ENCODE measurements at places on chromosomes 3 and 15.

DNA sequence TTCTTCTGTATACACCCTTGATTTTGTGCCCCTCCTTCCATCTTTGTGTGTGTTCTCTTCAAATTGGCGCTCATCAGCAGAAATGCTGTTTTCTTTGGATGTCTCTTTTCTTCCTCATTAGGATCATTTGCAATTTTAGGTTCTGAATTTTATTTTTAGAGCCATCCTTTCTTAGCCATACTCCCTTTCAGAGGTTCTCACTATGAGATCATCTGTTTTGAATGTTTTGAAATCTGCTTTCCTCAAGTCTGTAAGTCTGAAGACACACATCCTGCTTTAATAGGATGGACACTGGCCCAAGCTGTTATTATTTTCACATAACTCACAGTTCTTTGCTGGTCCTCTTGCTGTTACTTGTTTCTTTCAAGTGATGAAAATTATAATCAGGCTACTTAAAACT is 124.8 kb downstream of the BDH1 start:
- no peak for DNase-seq

GRCh38 chr15:63372018-63372705 is 9.5 kb downstream of the CA12 start:
- no peak for DNase-seq

GRCh38 chr3:9909221-9910013 is 6.8 kb downstream of the IL17RE start:
- no peak for DNase-seq

DNA sequence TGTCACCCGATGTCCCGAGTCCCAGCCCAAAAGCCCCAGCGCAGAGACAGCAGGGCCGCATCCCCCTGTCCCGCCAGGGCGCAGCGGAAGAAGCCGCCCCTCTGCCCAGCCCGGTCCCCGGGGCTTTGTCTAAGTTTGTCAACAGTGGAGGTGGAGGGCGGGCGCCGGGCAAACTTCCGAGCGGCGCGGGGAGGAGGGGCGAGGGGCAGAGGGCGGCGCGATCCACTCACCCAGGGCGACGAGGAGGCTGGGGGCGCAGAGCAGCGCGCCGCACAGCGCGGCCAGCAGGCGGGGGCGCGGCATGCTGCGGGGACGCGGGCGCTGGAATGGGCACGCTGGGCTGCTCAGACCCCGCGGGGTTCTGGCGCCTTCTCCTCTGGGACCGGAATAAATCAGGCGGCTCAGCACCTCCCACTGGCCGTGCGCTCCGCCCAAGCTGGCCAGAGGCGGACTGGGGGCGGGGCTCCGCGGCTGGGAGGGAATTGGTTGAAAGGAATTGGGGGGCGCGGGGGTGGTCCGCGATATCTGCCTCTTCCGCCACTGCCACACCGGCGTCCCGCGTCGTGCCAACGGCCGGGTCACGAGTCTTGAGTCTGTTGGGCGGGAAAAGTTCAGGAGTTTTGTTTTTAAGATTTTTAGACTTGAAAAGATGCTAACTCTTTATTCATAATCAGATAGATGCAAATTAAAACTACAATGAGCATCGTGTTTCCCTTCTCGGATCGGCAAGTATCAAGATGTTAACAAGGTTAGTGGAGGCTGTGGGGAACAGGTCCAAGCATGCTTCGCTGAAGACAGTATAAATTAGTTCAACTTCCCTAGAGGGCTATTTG is at the start of gene MFGE8:
Gene MFGE8 (minus strand): TSS at position 363 of the 833 bp plus-strand sequence. CDS start 60 bp downstream, at position 303.
- no peak for DNase-seq

- no peak for DNase-seq
Observed at GRCh38 chr15:26132811-26133210, 269.7 kb upstream of the ATP10A start.

GRCh38 chr15:101058735-101059134 is 139.6 kb downstream of the LRRK1 start:
- no peak for DNase-seq

DNA sequence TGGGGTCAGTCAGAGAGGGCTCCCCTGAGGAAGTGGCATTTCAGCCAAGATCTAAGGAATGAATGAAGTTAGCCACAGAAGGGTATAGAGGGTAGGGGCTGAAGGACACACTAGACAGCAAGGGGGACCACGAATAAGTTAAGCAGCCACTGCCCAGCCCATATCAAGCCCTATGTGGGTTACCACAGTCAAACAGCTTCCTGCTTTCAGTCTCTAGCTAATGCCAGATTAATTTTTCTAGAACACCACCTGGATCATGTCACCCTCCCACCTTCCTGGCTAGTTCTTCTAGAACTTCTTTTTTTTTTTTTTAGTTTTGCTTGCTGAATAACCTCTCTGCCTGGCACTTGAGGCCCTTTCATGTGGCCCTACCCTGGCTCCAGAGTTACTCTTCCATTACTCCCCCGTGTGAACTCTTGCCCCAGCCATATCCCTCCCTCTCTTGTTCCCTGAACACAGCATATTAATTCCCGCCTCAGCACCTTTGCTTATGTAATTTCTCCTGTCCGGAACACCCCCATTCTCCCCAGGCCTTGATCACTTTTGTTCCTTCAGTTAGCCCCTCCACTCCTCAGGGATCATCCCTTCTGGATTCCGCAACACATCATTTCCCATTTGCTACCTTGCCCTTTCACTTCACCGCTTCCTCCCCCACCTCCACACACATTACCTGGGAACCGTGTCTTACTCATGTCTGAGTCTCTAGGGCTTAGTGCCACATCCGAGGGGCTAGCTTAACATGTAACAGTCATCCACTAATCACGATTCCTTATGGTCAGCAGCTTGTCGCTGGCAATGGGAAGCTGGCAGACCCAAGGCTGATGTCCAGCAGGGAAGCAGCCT is 20.6 kb upstream of the BNC1 start:
- DNase-seq: no peak

DNA sequence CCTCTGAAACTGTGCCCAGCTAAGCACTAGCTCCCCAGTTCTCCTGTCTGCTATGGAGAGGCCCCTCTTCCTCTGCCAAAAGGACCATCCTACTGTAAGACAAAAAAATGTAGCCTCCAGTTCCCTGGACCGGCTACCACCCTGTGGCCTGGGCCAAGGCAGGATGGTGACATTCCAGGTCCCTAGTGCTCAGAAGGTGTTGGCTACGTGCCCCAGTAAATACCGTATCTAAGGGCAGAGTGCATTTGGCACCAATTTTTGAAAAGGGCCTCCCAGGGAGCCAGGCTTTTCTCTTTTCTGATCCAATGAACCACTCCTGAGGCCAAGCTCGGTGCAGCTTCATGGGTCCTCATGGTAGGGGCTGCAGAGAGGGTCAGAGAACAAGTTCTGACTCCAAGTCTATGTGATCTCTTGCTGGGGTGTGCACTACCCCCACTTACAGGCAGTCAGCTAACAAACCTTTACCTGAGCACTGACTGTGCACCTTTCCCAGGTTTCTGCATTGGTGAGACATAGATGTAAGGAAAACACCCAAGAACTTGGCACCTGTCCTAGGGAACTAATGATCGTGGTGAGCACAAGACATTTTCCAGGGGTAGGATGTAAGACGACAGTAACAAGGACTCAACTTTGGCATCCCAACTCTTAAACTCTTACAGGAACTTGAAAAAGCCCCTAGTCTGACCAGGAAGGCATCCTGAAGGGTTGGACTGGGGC is 32.6 kb downstream of the TLE3 start:
- DNase-seq: no peak

DNA sequence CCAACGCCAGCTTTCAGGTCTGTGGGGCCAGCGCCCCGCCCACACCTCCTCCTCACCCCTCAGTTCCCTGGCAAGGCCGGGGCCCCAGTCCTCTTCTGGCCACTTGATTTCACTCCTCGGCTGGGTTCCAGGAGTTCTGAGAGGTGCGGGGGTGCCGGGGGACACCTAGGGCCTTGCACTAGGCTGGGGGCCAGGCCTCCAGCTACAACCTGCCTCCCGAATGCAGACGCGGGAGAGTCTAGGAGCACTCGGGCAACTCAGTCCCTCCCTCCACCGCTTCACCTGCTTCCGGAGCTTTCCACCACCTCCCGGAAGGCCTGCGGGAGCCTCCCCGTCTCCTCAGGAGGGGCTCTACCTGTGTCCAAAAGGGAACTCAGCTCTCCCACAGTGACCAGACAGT is 35.6 kb downstream of the TNK2 start:
- no peak for DNase-seq

DNA sequence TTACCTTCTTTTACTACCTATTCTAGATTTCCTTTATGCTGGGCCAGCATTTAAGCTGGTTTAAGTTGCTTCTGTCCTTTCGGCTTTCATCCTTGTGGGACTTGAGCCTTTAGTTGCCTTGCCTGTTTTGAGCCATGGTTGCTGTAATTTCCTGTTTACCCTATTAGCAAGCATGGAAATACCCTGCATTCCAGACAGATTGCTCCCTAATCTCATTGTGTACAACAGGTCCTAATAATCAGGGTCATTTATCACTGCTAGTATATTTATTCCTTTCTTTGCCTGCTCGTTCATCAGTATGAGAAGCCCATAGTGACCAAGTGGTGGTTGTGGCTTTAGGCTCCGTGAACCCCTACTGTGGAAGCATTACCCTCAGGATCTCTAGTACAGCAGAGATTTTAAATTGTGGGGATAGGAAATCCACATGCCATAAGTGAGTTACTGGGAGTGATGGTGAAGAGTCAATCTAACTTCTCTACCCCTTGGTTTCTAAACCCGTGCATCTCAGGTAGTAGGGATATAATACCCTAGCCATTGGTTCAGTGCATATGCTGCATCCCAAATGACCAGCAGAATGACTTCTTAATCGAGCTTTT is 31.9 kb downstream of the NCK1 start:
- DNase-seq: no peak

- no peak for DNase-seq
Observed at GRCh38 chr15:85750319-85751290, 44.1 kb downstream of the KLHL25 start.

- DNase-seq: no peak
Observed at GRCh38 chr3:146912241-146913015, 307.3 kb upstream of the PLSCR5 start.

DNA sequence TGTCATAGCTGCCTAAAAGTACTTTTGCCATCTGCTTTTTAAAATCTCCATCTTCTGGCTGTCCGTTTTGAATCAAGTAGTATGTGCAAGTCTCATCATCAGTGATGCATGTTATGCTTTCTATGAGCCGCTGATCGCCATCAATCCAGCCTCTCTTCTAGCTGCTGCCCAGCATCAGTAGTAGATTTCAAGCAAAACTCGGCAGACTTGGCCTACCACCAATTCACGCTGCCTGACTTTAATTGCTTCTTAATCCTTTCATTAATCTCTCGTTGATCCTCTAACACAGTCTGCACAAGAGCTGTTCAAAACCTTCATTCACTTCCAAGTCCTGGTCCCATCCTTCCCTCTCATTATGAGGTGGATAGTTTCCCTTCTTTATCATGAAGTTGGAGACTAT is 104.9 kb downstream of the NSUN3 start:
- no peak for DNase-seq

GRCh38 chr3:123837858-123838257 is 46.3 kb downstream of the MYLK start:
- DNase-seq: no peak

- no peak for DNase-seq
Observed at GRCh38 chr3:127699416-127700300, 26.9 kb downstream of the ABTB1 start.

DNA sequence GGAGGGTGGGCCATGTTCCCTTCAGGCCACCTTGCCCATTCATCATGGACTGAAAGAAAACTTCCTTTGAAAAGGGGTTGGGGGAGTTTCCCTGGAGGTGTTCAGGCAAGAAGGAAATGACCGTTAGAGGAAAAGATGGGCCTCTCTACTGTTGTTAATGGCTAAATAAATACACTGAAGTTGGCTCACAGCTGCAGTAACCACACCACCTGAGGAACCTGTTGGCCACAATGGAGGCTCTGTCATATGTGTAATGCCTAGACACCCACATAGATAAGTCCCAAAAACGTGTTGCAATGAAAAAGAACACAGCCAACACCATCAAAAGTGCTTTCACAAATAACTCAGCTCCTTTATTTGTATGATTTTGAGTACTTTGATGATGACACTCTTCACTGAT is 38.2 kb upstream of the FAM3D start:
- DNase-seq: no peak
